ENCODE measurements at places on chromosomes 4 and X.

- no peak for DNase-seq
These were observed 764.6 kb upstream of the FTHL17 start for GRCh38 chrX:31836479-31836878.

- DNase-seq, result no peak
These were observed 628 bp downstream of the SCLT1 start for GRCh38 chr4:129092631-129093190.

- DNase-seq, result no peak
These were observed 63.7 kb upstream of the ESX1 start for GRCh38 chrX:104318330-104319009.

DNA sequence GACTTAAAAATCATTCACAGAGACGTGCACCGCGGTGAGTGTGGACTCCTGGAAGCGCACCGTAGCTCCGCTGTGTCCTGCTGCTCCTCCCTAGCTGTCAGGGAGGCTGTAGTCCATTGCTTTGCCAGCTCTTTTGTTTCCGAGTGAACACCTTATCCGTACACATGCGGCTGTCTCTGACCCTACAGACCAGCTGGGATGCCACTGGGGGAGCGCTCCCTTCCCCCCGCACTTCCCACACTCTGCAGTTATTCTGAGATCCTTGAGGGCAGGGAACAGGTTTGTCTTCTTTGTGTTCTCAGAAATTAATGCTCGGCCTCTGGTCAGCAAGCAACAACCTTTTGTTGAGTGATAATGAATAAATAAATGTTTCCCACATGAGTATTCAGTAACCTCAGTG lies 33.7 kb upstream of the MSANTD1 start:
- DNase-seq, result no peak

- DNase-seq, result no peak
These were observed 113.1 kb downstream of the ENPP6 start for GRCh38 chr4:184104419-184105101.

Measured in stimulated activated CD4-positive, alpha-beta T cell treated with anti-CD3 and anti-CD28 coated beads, Interleukin-1b, Interleukin-23, amount 100 ng/mL, for 1 hour (primary cell).